ENCODE measurements at places on chromosomes 4 and X.

DNA sequence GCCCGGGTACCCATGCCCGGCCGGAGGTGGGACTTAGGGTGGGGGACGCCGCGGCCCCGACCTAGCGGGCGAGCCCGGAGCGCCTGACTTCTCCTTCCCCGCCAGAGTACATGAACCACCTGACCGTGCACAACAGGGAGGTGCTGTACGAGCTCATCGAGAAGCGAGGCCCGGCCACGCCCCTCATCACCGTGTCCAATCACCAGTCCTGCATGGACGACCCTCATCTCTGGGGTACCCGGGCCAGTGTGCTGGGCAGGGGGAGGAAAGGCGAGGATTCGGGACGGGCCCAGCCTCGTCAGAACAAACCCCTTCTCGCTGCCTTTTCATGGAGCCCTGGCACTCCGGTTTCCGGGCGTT lies 622 bp downstream of the TAFAZZIN start:
- no peak for DNase-seq

DNA sequence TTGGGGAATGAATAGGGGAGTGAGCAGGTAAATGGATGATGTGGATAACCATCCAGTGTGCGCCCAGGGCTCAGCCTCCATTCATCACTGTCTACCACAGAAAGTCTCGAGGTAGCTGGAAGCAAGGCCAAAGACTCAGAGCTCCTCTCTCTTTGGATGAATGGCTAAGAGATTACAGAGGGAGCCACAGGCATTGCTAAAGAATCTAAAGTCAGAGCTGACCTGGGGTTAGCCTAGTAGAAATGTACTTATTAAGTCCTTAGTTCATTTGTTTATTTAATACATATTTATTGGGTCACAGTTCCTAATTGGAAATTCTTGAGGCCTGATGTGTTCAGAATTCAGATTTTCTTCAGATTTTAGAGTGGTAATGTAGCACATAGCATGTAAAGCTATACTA lies 88.7 kb upstream of the HPF1 start:
- no peak for DNase-seq

DNA sequence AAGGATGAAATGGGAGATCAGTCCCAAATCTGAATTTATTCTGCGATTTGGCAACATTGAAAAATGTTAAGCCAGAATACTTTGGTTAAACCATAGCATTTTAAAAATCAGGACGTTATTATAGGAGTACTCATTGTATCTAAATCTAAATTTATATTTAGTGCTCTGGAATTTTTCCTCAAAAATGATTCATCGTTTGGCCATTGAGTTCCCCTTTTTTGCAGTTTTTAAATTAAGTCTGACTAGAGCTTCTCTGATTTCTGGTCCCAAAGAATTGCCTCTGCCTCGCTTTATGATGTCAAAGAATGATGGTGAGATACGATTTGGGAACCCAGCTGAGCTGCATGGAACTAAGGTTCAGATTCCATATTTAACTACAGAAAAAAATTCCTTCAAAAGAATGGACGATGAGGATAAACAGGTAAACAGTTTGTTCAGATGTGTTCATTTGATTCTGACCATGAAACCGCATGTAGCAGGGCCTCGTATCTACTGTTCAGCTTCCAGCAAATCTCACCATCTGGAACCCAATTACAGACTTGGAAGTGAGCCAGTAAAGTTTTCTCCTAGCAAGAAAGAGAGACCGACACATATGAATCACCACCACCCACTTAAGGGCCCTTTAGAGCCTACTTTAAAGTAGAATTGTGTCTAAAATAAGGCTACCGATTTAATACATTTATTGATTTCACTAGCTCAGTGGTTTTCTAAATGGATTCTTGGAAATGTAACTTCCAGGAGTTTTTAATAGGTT lies 75.6 kb downstream of the REPS2 start:
- DNase-seq, result no peak

DNA sequence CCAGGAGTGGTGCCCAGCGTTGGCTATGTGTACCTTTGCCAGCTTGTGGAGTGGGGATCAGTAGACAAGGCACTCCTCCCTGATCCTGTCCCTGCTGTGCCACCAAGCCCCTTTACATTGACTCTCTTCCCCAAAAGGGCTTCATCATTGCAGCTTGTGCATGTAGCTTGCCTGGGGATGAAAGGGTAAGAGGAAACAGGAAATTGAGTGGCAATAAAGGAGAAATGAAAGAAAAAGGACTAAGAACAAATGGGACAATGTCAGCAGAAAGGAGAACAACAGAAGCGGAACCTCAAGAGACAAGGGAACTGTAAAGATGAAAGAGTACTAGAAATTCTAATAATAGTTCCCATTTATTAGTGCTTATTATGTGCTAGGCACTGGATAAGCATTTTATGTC lies 8.7 kb upstream of the IL13RA1 start:
- DNase-seq, result no peak

- no peak for DNase-seq
These were observed 53.2 kb downstream of the COMMD8 start for GRCh38 chr4:47410271-47410670.
